ENCODE measurements at places on chromosomes 13 and 19.

- no peak for DNase-seq
These were observed 1576.5 kb downstream of the PCDH9 start for GRCh38 chr13:65653613-65654012.

DNA sequence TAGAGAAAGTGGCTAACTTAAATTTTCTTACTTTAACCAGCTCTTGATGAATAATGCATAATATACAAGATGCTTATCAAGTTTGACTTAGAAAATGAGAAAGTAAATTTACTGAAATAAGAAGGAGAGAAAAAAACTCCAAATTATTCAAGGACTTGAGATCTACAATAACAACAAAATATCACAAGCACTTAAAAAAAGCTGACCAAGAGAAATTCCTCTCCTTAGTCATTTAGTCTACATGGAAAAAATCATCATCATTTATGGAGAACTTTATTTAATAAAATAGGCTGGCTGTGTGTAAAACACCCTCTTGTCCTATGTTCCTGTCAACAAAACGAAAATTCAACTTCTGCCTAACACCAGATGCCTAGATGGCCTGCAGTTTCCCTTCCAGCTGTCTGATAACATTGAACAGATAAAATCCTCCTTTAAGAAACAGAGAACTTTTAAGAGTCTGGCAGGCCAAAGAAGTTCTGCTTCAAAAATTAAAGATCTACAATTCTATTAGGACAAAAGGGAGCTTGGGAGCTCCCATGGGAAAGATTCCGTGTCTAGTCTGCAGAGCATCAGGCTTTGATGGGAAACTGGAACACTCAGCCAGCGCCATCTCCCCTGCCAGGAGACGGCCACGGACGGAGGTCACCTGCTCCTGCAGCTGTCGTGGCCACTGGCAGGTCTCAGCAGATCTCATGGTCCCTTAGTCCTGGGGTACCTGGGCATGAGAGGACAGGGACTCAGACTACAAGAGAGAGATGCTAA is 37.9 kb upstream of the ATP11A start:
- no peak for DNase-seq

DNA sequence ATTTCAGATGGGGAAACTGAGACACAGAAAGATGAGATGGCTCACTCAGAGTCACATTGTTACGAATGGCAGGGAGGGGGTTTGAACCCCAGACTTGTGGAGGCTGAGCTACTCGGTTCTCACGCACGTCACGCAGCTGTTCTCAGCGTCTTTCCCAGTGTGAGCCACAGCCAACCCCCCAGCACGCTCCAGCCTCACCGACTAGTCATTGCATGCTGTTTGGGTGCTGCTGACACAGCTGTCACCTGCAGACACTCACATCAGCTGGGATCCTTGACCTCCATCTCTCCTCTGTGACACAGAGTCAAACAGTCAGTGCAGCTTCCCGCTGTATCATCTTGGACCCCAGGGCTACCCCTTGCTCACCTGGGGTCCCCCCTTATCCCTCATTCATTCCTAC is 2.4 kb upstream of the NCAN start:
- DNase-seq = no peak

- DNase-seq = no peak
These were observed 10.1 kb downstream of the UBXN6 start for GRCh38 chr19:4447327-4448146.

GRCh38 chr13:69769608-69770007 is 338.0 kb upstream of the ATXN8OS start:
- DNase-seq = no peak

Data from T-helper 2 cell treated with Interferon-gamma antibody and Interleukin-4, amounts not matched to agents 5 μg/mL and 100 μg/mL, for 36 hours (primary cell).